SW 1271 (cell line): ENCODE measurements at places on chromosomes 6 and 20.

GRCh38 chr20:37229357-37229756 lies 32.3 kb downstream of the GHRH start:
- DNase-seq: no peak

GRCh38 chr20:24951536-24952083 lies 2.5 kb downstream of the CST7 start:
- DNase-seq: no peak

DNA sequence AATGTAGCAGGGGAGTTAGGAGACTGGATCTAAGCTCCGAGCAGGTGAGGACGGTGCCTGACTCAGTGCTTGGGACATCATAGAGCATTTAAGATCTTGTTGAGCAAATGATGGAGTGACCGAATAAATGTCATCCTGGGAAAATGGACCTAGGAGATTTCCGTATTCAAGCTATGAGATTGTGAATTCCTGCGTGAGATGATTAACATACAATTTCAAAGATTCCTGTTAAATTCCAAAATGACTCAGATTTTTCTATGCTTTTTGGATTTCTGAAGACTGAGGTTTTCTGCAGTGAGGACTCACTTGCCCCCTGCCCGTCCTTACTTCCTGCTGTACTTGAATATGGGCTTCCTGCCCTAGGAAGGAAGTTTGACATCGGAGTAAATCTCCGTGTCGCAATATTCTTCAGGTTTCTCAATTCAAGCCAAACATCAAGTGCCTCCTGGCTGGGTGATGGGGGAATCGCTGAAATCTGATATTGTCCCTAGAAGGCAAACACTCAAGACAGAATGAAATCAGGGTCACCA lies 5.2 kb downstream of the SYTL3 start:
- no peak for DNase-seq

GRCh38 chr6:167979436-167980139 lies 17.9 kb upstream of the KIF25 start:
- DNase-seq: no peak

GRCh38 chr6:53956068-53956711 lies 155.1 kb upstream of the MLIP start:
- no peak for DNase-seq

- DNase-seq: no peak
Measured at GRCh38 chr6:168105813-168106632, 27.0 kb upstream of the FRMD1 start.

DNA sequence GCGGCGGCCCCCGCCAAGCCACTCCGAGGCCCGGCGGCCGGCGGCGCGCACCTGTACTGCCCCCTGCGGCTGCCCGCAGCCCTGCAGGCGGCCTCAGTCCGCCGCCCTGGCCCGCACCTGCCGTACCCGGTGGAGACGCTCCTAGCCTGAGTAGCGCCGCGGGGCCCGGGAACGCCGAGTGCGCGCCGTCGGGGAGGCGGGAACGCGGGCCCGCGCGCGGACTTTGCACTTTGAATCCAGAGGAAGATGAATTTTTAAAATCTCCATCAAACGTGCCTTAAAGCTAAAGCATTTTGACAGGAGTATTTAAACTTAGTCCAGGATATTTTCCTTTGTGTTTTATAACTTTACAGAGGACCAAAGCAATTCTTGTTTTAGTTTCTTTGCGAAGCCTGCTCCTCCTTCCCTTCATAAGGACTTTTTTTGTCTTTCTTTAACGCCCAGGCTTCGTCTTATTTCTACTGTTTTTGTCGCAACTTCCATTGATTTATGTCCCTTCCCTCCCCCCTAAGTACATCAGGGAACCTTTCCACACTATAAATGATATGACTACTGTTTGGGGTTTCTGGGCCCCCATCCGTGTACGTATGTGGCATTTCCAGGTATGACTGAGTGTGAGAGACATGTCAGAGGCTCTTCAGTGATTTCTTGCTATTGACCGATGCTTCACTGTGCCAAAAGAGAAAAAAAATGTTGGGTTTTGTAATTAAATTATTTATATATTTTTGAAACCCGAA lies 2.0 kb downstream of the FOXQ1 start:
- no peak for DNase-seq

GRCh38 chr6:132202574-132202973 lies 198.7 kb downstream of the MOXD1 start:
- DNase-seq: no peak

DNA sequence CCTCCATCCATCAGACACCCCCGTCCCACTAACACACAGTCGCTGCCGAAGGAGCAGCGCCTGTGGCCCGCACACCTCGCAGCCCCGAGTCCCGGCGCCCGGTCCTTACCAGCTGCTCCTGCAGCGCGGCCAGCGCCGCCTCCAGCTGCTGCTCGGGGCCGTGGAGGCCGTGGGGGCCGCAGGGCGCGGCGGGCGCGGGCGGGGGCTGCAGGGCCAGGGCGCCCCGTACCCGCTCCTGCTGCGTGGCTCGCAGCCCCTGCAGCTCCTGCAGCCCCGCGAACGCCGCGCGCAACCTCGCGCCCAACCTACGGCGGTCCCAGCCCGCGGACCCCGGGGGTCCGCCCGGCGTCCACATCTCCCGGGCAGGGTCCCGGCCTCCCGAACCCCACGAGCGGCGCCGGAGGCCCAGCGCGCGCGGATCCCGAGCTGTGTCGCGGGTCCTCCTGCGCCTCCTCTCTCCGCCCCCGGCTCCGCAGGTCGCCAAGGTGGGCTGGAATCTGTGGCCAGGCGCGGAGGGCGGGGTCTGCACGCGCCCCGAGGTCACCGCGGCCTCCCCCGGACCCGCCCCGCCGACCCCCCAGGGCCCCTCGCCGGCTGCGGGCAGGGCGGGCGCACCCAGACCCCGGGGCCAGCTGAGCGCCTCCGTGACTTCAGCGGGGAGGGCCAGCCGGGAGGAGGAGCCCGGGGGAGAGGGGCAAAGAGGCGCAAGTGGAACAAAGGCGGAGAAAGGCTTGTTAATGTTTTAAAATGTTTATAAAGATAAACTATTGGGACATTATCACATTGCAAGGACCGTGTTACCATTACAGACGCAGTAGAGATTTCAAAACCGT lies at the start of gene DACT2:
TSS of gene DACT2 (minus strand) at position 499 of the 833 bp plus-strand sequence. CDS start at position 355, 144 bp downstream.
- no peak for DNase-seq

- no peak for DNase-seq
Measured at GRCh38 chr6:55518529-55519060, 60.4 kb downstream of the HMGCLL1 start.

- DNase-seq: peak; percentile 22
Measured at GRCh38 chr6:47414423-47415167, 63.0 kb upstream of the CD2AP start.

DNA sequence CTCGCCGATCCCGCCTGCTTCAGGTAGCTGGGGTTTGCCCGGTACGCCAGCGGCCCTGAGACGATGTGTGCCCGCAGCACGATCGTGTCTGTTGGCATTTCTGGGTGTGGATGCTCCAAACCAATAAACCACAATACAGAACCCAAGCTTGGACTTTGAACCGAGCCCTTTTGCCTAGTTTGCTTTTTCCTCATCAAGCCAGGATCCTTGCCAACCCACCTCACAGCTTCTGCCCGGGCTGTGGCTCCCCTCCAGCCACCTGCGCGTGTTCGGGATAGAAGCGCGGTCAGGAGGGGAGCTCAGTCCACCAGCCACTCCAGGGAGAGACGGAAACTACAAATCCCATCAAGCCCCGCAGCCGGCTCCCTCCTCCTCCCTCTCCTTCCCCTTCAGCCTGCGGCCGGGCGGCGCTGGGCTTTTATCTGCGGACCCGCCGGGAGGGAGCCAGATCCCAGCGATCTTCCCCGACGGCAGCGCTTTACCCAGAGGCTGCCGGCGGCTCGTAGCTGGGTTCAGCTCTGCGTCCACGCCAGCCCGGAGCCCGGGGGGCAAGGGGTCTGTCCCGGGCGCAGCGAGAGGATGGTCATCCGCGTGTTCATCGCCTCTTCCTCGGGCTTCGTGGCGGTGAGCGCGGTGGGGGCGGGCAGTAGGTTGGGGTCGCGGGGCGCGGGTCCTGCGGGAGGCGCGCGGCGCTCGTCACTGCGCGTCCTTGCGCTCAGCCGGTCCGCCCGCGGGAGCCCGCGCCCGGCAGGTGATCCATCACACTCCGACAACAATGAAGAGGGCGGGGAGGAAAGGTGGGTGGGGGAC lies at the start of gene SH3BGRL2:
TSS of gene SH3BGRL2 (plus strand) at position 447 of the 810 bp plus-strand sequence. CDS start at position 580, 133 bp downstream.
- DNase-seq: no peak

DNA sequence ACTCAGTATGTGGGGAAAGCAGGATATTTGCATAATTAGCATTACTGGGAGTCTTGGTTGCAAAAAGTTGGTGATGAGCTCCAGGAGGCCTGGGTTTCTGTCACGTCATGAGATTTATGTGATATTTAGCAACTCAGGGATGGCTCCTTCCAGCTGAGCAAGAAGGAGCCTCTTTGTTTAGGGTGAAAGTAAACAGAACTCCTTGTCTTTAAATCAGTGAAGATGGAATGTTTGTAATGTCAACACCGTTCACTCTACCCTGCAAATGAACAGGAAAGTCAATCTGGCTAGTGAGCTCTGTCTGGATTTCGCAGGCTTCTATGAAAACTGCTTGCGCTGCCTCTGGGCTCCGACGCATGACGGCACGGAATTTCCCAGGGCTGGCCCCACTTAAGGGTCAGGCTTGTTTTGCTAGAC lies 86.9 kb downstream of the PXDC1 start:
- DNase-seq: no peak

- DNase-seq: no peak
Measured at GRCh38 chr20:20953738-20954618, 152.2 kb downstream of the LINC00237 start.

GRCh38 chr20:57594092-57594951 lies 25.9 kb downstream of the ZBP1 start:
- DNase-seq: no peak

GRCh38 chr6:90199900-90200299 lies 96.7 kb downstream of the BACH2 start:
- DNase-seq: no peak

GRCh38 chr20:64065974-64066343 lies 3.0 kb downstream of the TCEA2 start:
- peak; percentile 91 for DNase-seq

DNA sequence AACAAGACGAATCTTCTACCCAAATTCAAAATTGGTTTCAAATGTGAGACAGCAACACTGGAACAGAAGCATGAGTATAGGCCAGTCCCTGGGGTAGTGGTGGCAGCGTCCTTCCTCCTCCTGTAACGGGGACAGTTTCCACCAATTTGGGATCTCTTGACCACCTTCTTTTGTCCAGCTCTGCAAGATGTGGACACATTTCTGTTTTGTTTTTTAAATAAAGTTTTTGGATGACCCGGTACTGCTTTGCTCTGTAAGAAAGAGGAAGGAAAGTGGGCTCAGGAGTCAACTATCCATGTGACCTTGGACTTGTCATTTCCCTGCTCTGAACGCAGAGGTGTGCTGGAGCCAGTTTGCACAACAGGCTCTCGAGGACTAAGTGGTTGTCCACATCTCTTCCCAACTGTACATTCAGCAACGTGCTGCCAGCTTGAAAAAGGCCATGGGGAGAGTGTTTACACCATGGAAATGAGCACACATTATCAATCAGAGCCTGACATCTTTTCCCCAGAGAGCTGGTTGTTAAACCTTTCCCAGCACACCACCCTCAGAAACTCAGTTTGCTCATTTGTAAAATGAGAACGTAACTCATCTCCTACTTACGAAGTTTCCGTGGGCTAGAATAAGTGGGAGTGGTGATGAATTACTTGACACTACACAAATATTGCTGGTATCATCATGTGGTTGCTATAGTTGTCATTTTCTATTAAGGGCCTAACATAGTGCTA lies 66.5 kb downstream of the ADTRP start:
- DNase-seq: no peak

DNA sequence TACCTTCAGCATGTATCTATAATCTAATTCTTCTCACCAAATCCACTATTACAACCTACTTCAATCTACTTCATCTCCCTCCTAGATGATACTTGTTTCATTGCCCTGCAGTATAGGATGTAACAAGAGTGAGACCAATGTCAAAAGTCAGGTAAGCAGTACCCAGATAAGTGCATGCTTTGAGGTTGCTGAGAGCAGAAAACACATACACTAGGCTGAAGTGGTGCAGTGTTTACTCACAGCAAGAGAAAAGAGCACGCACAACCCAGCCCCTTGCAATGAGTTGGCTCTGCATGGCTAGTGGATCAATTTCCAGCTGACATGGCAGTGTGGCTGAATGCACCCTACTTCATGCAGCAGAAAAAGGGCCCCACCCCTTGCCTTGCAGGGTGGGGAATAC lies 199.9 kb downstream of the EPHA7 start:
- DNase-seq: no peak

GRCh38 chr20:59613861-59614260 lies 9.5 kb downstream of the PHACTR3 start:
- DNase-seq: no peak

DNA sequence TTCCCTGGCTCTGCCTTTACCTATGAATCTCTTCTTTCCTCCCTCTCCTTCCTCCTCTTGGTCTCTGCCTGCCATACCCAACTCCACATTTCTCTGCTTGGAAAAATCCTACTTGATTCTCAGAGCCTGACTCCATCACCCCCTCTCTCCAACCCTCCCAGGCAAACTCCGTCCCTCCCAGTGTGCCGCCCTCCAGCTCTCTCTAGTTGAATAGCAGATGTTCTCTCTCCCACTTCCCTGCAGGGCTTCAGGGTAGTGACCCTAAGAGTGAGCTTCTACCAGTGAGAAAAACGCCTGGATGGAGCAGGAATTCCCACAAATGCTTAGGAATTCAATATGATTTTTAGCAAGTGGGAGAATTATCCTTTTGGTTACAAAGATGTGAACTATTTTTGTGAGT lies 141.6 kb downstream of the MTHFD1L start:
- no peak for DNase-seq

- no peak for DNase-seq
Measured at GRCh38 chr6:41712651-41713103, 22.7 kb downstream of the TFEB start.

DNA sequence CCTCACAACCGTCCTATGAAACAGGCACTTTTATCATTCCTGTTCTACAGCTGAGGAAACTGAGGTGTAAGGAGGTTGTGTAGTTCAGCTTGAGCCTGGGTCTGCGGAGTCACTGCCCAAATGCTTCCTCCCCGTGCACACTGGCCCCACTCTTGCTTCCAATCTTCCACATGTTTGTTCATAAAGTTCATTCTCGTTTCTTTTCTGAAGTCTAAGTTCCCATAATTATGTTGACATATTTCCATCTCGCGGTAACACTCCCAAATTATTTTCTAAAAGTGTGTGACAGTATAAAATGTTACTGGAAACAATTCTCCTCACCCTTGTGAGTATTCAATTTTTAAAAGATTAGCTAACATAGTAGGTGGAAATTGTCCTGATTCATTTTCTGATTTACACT lies 106.9 kb downstream of the SLC22A3 start:
- DNase-seq: no peak

GRCh38 chr6:119379809-119380208 lies 30.2 kb upstream of the MAN1A1 start:
- DNase-seq: no peak

DNA sequence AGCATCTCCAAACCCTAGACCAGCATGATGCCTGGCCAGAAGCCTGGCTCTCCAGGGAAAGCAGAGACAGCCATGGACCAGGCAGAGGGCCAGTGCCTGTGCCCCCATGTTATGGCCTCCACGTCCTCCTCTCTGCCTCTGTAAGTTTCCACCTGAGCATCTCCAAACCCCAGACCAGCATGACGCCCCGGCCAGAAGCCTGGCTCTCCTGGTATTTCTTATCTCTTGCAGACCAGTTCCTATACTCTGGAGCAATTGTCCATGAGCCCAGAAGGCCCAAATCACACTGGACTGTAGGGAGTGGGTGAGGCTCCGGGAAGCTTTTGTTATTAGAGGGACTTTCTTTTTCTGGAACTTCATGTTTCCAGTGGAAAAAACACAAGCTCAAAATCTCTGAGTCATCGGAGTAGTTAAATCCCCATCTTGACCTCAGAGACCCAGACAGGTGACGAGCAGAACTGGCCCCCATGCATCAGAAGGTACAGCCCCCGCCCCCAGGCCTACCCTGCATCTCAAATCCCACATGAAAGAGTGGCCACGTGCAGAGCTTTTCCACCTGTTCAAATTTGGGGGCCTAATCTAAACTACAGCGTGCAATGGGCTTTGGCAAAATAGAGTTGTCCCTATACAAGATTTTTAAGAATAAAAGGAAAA lies 110.2 kb upstream of the FOXQ1 start:
- no peak for DNase-seq
